Camera-type eye (tissue), 1 donor: ENCODE measurements at places on chromosomes 5 and 9. TPM values are rescaled to one million over a fixed set of nuclear protein-coding genes. Genes with fewer than 3 reads are reported as not detected.

Gene STPG3
- not detected for total RNA-seq

Gene C1QTNF2
- total RNA-seq, result 16.9 TPM

Gene LAMC3
- 9.9 TPM for total RNA-seq

Gene TERT
- total RNA-seq, result 1.8 TPM

Gene DMRT2
- 2.7 TPM for total RNA-seq

Gene PCDHB2
- 8.3 TPM for total RNA-seq

Gene PRDM9
- total RNA-seq, result not detected

Gene CARD9
- 7.9 TPM for total RNA-seq

Gene ZNG1C
- 46.7 TPM for total RNA-seq

Gene C8G
- total RNA-seq, result not detected

Gene GEMIN5
- 32.2 TPM for total RNA-seq

Gene SPATA31E1
- not detected for total RNA-seq

Gene C5orf63
- total RNA-seq, result 9.1 TPM

Gene WHRN
- total RNA-seq, result 16.6 TPM

Gene SLC28A3
- total RNA-seq, result 0.33 TPM

Gene SCGB3A1
- total RNA-seq, result 2.2 TPM

Gene SLC6A7
- 0.11 TPM for total RNA-seq

Gene PCDHGA7
- 11.2 TPM for total RNA-seq

Gene CEL
- total RNA-seq, result 0.77 TPM

Gene ERAP2
- total RNA-seq, result 2.1 TPM

Gene PHYHD1
- total RNA-seq, result 19.4 TPM

Gene PLPPR1
- total RNA-seq, result 73.4 TPM

Gene LTC4S
- 1.1 TPM for total RNA-seq

Gene ZCCHC9
- total RNA-seq, result 25.2 TPM

Gene MAMDC2
- 20.3 TPM for total RNA-seq

Gene GABBR2
- 37.1 TPM for total RNA-seq

Gene FYB1
- total RNA-seq, result 6.3 TPM

Gene IFNK
- not detected for total RNA-seq

Gene SLC6A19
- 0.27 TPM for total RNA-seq

Gene PLAC8L1
- not detected for total RNA-seq

Gene CDC14B
- 38.2 TPM for total RNA-seq

Gene F12
- 1.9 TPM for total RNA-seq

Gene SLC1A1
- total RNA-seq, result 9.8 TPM

Gene OSMR
- total RNA-seq, result 13.9 TPM

Gene IL12B
- total RNA-seq, result not detected

Gene ATP10B
- total RNA-seq, result 2.6 TPM

Gene ANGPTL2
- total RNA-seq, result 26.6 TPM

Gene FBN2
- 145 TPM for total RNA-seq

Gene B4GALT1
- 29.8 TPM for total RNA-seq

Gene CDH6
- total RNA-seq, result 36.2 TPM

Gene HAPLN1
- 4.8 TPM for total RNA-seq

Gene ANKRD55
- 12.5 TPM for total RNA-seq

Gene BTNL9
- total RNA-seq, result 4.7 TPM

Gene CEP72
- total RNA-seq, result 9.2 TPM

Gene FBXL7
- total RNA-seq, result 19.1 TPM

Gene RASGRF2
- 55.9 TPM for total RNA-seq

Gene SLC46A2
- total RNA-seq, result not detected

Gene TMEM141
- total RNA-seq, result 31.1 TPM

Gene DDX46
- total RNA-seq, result 69.4 TPM

Gene FAM151B
- total RNA-seq, result 12.6 TPM

Gene SPDL1
- 30.1 TPM for total RNA-seq

Gene RLN1
- 0.82 TPM for total RNA-seq

Gene ABO
- total RNA-seq, result 2.0 TPM
